ENCODE measurements at places on chromosomes 6 and 20.
A peak's percentile ranks its signal among the peaks of the same experiment; 100 is the strongest.

DNA sequence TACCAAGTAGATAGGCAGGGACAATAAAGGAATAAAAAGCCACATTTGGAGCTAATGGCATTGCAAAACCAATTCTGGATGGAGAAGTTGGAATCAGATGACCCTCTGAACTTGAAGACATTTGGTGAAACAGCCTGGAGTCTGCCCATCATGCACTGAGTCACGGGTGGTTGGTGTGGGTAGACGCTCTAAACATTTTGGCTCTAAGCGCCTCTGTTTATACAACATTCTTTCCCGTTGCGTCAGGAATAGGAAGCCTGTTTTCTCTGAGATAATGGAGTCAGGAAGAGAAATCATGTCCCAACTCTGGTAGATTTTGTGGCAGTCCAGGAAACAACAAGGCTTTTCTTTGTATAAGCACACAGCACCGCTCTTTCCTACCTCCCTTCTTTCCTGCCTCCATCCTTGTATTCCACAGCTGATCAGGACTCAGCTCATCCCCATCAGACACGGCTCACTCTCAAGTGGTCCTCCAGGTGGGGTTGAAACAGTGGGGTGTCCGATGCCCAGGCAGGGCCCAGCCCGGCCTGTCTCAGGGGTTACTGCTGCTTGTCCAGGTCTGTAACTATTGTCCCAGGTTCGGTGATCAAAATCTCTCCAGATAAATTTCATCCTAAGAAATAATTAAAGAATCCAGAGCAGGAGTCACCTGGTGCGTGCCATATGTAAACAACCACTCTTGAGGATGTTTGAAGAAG is 12.1 kb upstream of the RAMACL start:
- no peak for DNase-seq

DNA sequence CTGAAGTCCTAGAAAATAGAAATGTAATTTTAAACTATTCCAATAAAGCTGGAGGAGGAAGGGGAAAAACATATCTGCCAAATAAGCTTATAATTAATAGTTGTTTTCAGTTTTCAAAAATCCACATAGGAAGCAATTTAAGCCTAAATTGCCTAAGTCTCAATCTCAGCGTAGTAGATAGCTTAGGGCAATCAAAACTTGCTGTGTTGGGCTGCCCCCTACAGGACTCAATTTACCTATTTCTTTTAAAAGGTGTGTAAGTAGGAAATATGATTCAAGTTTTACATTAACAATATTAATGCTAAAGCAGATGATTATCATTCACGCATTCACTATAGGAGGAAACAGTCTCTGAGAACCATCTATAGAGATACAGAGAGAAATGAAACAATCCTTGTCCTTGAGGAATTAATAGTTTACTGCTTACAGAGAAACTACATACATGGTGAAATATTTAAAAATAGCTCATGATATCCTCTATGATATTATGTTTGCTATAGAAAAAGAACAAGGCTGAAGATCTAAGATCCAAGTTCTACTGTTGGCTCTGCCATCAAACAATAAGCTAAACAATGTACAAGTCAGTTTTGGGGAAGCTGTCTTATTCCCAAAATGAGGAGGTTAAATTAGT is 102.1 kb downstream of the ATG5 start:
- DNase-seq, result peak; percentile 52

DNA sequence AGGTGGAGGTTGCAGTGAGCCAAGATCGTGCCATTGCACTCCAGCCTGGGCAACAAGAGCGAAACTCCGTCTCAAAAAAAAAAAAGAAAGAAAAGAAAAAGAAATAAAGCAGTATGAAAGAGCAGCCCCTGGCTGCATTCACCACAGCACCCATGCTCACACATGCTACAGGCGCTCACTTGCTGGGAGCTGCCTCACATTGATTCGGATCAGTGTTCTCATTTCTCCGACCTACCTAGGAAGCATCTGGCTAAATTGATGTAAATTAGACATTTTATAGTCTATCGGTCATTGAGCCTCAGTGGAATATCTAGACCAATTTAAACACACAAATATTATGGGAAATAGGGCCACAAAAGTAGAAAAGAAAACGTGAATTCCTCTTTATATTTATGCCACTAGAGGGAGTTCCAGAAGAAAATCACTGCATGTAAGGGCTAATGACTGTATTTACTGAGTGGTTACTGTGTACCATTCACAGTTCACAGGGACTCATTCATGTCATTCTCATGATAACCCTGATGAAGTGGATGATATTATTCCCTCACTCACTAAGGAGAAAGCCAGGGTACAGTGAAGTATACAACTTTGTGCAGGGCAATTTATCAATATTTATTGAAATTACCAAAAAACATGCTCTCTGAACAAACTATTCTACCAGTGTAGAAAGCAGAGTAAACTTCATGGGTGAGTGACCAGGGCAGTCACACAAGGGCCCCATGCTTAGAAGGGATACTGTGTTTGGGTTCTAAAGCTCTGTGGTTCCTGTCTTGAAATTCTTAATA is 5.3 kb upstream of the MOG start:
- no peak for DNase-seq

DNA sequence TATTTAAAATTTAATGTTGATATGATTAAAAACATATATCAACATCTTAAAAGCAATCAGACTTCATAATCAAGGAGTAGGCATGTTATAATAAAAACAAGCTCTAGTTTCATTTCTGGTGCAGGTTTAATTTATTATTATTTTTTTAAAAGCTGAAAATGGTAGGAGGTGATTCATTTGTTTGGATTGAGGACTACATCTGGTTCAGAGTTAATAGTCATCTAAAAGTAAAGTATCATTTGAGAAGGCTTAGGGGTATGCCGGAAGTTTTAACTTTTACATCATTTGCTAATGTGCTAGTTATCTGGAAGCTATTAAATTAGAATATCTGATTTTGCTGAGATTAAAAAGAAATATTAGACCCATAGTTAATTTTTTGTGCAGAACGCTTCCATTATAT is 169.5 kb upstream of the LAMA2 start:
- no peak for DNase-seq

- peak; percentile 24 for DNase-seq
These were observed 115.1 kb upstream of the ARID1B start for GRCh38 chr6:156662025-156662445.

DNA sequence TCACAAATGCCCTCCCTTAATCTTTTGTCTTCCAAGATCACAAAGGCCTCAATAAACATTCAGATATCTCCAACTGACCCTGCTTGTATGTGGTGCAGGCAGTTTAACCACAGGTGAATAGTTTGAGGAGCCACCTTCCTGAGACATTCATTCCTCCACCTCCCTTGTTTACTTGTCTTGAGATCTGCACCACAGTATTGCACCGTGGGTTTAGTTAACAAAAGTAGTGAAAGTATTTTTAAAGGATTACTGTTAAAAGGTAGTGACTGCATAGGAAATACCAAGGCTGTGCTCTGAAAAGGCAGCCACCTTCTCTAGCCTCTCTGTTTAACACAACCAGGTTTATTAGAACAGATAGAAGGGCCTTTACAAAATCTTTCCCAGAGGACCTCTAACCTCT is 46.5 kb downstream of the SESN1 start:
- no peak for DNase-seq

GRCh38 chr6:79557673-79558467 is 20.6 kb upstream of the LCA5 start:
- DNase-seq, result no peak

GRCh38 chr20:44328428-44328827 is 8.4 kb upstream of the R3HDML start:
- no peak for DNase-seq

- DNase-seq, result no peak
These were observed 27.0 kb downstream of the ZNF292 start for GRCh38 chr6:87182321-87182720.

DNA sequence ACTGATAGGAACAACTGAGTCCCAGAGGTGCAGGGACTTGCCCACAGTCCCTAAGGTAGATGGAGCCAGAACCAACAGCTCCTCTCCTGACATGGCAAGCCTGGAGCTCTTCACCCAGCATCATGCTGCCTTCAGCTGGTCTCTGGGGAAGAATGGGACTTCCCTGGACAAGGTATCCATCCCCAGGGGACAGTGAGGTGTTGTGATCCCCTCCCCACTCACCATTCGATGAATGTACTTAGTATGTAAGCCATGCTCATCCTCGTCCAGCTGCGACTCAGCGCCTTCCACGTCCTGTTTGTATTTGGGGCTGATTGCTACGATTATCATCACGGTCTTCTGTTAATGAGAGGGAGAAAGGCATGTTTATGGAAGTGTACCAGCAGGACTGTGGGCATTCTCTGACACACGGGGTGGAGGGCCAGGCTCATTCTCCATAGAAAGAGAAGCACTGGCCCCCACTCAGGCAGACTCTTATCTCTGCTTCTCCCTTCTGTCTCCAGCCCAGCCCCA is 39.4 kb downstream of the TRAF3IP2 start:
- DNase-seq, result no peak

GRCh38 chr20:1173698-1174097 is 11.1 kb downstream of the TMEM74B start:
- DNase-seq, result no peak

DNA sequence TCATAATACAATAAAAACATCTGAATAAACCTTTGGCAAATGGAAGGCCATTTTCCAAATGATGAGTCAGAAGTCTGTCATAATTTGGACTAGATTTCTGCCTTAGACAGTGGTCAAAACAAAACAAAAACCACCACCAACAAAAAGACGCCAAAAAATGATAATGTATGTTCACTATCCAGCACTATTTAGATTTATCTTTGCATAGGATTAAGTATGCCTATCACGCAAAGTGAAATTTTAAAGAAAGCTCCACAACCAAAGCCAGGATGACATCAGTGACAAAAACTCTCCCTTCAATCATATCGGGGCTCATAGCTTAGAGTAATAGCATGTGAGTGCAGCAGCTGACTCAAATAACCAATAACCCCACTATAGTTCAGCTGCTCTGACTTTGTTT is 201.9 kb downstream of the MOXD1 start:
- DNase-seq, result no peak

DNA sequence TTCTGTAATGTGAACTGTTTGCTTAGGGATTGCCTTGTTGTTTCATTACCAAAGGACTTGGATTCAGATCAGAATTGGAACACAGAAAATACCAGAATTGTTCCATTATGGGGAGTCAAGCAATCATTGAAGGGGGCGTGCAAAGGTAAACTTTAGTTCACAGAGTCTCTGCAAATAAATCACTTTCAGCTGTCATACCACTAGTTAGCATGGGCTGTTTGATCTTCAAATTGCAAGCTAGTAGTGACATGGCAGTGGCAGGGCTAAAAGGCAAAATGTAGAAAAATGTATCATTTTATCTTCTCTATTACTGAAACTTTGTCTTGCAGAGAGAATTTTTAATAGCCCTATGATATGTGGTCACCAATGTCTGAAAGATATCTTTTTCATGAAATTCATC is 483.2 kb upstream of the NRSN1 start:
- DNase-seq, result no peak

- DNase-seq, result no peak
These were observed 7.8 kb upstream of the MRS2 start for GRCh38 chr6:24394780-24395437.

GRCh38 chr6:1574890-1575209 is 34.9 kb upstream of the FOXC1 start:
- DNase-seq, result no peak

- no peak for DNase-seq
These were observed 17.7 kb downstream of the WFDC2 start for GRCh38 chr20:45487231-45487635.

- no peak for DNase-seq
These were observed 294.5 kb upstream of the RGS17 start for GRCh38 chr6:153425536-153425935.

GRCh38 chr6:106486236-106486635 is 125.7 kb downstream of the CRYBG1 start:
- no peak for DNase-seq

GRCh38 chr6:139343052-139343750 is 31.2 kb downstream of the CITED2 start:
- DNase-seq, result no peak

DNA sequence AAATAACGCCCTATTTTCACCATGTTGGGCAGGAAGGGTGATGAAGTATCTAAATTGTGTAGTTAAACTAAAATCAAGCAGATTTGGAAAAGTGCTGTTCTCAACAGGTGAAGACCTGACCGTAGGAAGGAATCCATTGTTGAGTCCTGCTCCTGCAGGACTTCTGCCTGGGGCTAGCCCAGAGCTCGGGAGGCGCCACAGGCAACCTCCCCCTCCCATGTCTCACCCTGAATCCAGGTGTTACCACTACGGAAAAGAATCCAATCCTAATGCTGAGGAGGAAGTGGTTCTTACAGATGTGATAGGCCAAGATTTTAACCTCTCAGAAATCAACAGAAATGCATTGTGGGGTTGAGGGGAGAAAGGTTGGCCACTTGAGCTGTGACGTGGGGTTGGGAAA is 30.2 kb downstream of the RAB22A start:
- DNase-seq, result no peak

DNA sequence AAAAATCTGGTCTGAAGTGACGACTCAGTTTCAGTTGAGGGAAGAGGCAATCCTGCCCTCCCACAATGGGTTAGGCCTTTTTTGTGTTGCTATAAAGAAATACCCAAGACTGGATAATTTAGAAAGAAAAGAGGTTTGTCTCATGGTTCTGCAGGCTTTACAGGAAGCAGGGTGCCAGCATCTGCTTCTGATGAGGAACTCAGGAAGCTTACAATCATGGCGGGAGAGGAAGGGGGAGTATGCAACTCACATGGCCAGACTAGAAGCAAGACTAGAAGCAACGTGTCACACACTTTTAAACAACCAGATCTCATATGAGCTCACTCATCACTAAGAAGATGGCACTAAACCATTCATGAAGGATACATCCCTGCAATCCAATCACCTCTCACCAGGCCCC is 529.3 kb downstream of the KIF16B start:
- no peak for DNase-seq

DNA sequence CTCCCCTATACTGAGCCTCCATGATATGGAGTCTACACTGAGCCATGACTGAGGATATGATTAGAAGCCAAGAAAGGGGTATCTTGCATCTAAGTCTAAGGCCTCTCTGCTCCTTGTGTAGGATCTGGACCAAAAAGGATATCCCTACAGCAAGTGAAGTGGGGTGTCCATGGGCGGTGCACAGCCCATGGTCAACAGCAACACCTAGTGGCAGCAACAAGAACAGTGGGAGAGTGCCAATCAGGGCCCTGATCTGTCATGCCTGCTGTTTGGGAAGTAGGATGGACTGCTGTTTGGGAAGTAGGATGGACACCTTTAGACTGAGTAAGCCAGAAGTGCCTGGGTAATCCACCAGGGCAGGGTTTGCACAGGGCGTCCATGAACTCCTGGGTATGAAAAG is 22.4 kb downstream of the PTGIS start:
- no peak for DNase-seq

- no peak for DNase-seq
These were observed 156.5 kb downstream of the ANKRD60 start for GRCh38 chr20:58071991-58072390.

DNA sequence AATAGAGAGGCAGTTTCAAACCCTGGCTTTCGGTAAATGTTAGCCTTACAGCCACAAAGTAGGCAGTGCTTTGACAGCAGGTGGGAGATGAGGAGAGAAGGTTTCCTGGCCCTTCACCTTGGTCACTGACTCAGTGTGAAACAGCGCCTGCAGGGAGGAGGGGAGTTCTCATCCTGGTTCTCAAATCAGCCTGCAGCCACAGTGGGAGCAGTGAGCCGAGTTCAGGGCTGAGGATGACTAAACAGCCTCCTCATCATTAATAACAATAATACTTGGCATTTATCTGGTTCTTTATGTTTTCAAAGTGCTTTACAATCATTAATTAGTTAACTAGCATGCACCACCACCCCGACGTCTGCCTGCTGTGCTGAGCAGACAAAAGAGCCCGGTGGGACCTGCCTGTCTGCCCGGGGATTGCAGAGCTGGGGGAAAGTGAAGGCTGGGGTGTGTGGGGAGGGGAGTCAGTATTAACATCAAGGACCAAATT is 59.6 kb downstream of the PRDM1 start:
- DNase-seq, result no peak
